ENCODE measurements at places on chromosomes 2 and 18.

DNA sequence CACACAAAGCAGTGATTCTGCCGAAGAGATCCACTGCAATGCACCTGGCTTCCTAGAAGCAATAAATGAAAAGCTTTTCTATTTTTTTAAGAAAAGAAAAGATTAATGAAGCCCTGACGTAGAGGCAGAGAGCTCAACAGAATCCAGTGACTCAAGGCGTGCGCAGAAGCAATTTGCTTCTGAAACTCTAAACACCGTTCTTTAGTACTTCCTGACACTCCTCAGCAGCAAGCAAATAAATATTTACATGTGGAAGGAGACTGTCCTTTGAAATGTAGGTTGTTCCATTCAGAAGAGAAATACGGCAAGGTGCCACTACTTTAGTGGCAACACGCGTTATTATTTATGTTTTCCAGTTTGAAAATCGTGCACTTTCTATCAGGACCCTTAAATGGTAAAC lies 126.2 kb upstream of the ZNF516 start:
- DNase-seq: peak; percentile 84

DNA sequence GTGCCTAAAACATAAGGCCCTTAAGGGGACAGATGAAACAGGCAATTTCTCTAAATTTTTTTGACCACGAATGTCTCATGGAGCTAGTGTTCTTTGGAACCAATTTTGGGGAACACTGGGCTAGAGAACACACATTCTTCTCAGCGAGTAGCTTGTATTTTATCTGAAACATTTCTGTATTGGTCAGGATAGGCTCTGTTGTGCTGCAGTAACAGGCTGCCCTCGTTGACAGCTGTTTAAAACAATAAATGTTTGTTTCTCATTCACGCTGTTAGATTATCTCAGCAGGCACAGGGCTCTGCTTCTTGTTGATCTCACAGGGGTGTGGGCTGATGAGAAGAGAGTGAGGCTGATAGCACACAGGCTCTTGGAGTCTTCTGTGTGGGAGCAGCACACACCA lies 105.3 kb downstream of the SH3RF3 start:
- no peak for DNase-seq

DNA sequence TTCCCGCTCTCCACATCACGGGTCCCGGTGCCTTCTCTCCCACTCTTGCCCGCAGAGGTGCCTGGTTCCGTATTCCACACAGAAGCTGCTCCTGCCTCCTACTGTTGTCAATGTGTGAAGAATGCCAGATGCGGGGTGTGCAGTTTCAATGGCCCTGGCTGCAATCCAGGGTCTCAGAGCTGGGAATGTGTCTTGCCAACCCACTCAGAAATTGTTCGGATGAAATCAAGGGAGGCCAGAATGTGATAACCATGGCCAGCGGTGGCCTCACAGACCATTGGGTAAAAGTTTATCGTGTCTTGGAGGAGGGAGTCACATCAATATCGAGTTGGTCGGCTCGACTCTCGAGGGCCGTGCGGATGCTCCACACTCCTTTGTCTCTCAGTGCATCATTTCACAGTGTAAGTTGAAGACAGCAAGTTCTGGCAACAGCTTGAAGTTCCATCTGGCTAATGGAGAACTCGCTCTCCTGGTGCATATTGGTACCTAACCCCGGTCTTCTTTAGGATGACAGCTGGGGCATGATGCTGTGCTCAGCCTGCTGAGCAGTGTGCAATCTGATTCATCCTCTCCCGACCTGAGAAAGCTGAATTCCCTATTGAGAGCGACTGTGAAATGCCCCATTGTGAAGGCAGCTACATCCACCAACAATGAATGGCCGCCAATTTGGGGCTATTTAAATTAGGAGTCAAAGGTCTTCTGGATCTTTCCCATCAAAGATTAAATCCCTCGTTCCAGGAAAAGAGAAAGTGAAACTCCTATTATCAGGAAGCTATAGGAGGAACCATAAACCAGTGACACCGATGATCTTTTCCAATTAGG lies 389.0 kb downstream of the SOX11 start:
- peak; percentile 21 for DNase-seq

DNA sequence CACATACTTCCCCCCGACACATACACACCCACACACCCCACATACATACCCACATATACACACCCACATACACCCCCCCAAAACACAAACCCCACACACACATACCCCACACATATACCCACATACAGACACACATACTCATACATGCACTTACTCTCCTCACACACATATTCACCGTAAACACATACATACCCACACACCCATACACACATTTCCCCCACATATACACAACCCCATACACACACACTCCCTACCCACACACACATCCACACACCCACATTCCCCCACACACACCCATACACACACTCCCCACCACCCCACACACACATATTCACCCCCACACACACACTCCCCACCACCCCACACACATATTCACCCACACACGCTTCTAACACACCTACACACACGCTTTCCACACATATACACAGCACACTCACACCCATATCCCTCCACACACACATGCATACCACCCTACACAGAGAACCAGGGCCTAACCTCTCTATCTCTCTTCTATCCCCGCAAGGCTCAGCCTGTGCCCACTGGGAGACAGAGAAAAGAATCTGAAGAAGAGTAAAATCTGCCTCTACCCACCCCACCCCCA lies 182.4 kb upstream of the ETAA1 start:
- no peak for DNase-seq

All from NCI-H146 (cell line).